ENCODE measurements at places on chromosomes 7 and 10. TPM values are rescaled to one million over a fixed set of nuclear protein-coding genes. Genes with fewer than 3 reads are reported as not detected.
A peak's percentile ranks its signal among the peaks of the same experiment; 100 is the strongest.

AKR1C4 gene
- not detected for total RNA-seq

GIMAP5 gene
- not detected for total RNA-seq

DNA sequence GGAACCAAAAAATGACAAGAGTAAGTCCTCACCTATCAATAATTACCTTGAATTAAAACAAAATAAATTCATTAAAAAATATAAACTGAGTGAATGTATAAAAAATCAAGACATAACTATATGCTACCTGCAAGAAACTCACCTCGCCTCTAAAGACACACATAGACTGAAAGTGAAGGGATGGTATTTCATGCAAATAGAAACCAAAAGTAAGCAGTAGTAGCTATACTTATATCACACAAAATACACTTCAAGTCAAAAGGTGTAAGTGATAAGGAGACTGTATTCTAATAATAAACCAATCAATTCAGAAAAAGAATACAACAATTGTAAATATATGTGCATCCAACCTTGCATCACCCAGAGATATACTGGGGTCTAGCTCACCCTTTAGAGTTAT is 332.6 kb downstream of the SH2D4B start:
- DNase-seq = no peak

PON3 gene
- not detected for total RNA-seq

DNA sequence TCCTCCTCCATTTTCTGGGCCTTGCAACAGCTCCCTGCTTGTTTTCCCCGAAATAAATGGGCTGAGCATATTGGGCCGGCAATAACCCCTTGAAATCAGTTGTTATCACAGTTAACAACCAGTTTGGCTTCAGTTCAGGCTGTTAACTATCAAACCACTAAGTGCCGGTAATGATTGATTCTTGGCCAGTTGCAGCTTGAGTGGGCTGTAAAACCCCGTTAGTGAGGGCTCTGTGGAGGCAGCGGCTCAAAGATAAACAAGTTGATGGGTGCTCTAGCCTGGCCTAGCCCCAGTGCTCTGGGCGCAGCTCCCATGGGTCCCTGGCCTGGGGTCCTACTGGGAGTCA is 8.3 kb downstream of the FGF8 start:
- no peak for DNase-seq

DNA sequence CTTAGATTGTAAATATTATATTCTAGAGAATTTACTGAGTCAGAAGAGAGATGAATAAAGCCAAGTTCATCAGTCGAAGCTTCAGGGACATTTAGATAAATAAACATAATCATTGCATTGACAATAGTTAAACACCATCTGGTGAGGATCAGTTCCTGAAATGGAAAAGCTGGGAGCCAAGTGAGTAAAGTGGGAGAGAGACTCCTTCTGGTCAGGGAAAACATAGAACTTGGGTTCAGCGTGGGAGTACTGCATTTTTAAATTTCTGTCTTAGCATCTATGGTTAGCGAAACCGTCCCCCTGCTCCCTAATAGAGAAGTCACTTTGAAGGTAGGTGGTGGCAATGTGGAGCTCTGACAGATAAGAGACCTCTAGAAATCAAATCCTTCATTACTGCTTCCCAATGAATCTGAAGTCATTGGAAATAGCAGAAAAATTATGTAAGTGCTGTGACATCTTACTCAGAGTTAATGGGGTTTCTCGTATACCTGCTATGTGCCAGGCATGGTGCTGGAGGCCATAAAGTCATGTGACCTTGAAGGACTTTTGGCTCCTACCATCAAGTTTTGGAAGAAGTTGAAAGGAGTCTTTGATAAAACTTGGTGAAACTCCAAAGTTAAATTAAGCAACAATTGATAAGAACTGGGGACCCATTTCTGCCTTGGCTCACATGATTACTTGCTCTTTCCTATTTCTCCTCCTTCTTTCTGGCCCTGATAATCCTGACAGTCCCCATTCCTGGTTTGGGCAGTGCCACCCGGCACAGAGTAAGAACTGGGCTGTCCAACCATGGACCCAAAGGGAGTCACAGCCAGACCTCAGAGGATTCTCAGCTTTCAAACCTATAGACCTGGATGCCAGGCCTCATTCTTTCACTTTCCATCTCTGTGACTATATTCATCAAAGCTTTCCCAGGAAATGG is 211.2 kb downstream of the C7orf25 start:
- DNase-seq = no peak

ITGA8 gene
- total RNA-seq = 19.2 TPM

C10orf67 gene
- 0.11 TPM for total RNA-seq

GRCh38 chr7:131329176-131329570 is 1.5 kb downstream of the MKLN1 start:
- no peak for DNase-seq

GRCh38 chr7:149293338-149293737 is 31.3 kb downstream of the ZNF783 start:
- peak; percentile 22 for DNase-seq

DNA sequence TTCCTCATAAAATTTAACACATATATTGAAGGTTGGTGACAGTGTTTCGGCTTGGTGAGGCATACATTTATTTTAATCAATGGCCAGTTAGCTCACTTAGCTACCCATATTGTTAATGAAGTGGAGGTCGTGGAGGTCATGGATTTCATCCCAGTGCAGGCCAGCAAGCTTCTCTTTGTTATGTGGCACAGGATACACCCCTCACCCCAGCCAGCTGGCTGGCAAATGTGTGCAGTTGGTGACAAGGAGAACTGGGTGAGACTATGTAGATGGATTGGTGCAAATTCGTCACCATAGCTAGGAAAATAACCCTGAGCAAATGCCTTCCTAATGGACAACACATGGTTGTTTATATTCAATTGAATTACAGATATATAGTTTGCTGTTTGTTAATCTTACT is 50.5 kb upstream of the FOXP2 start:
- DNase-seq = no peak

GRCh38 chr7:120986650-120987049 is 1.9 kb upstream of the CPED1 start:
- no peak for DNase-seq

- no peak for DNase-seq
Measured at GRCh38 chr7:132113536-132114371, 462.5 kb downstream of the PLXNA4 start.

DNA sequence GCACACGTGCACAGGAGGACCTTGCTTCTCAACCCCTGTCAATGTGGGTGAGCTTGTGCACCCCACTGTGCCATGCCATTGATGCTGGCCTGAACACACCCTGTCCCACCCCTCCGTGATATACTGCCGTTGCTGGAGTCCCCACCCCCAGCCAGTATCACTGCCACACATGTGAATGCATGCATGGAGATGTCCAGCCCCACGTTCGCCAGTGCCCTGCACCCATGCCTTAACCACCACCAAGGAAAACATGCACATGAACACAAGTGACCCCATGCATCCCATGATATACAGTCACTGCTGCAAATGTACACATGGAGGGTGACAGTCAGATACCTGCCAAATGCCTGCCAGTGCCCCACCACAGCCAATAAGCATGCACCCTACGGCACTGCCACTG is 692.5 kb upstream of the ZWINT start:
- DNase-seq = no peak

GRCh38 chr10:97896756-97897358 is 47.2 kb downstream of the GOLGA7B start:
- DNase-seq = no peak

DNA sequence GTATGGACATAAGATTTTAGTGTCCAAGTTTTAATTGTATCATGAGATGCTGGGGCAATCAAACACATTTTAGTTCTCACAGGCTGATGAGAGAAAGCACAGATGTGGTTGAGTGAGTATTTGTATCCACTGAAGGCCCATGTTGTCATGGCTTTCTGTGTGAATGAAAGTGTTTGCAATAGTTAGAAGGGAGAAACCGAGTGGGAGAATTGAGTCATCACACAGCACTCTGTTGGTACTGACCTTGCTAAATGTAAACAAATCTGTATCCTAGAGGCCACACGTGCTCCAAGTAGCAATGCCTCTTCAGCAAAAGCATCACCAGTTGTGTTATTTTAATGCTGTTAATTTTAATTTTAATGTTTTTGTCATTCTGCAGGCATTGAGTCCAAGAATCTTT is 121.2 kb downstream of the EMX2 start:
- DNase-seq = no peak
